ENCODE measurements at places on chromosomes 7 and 10.

DNA sequence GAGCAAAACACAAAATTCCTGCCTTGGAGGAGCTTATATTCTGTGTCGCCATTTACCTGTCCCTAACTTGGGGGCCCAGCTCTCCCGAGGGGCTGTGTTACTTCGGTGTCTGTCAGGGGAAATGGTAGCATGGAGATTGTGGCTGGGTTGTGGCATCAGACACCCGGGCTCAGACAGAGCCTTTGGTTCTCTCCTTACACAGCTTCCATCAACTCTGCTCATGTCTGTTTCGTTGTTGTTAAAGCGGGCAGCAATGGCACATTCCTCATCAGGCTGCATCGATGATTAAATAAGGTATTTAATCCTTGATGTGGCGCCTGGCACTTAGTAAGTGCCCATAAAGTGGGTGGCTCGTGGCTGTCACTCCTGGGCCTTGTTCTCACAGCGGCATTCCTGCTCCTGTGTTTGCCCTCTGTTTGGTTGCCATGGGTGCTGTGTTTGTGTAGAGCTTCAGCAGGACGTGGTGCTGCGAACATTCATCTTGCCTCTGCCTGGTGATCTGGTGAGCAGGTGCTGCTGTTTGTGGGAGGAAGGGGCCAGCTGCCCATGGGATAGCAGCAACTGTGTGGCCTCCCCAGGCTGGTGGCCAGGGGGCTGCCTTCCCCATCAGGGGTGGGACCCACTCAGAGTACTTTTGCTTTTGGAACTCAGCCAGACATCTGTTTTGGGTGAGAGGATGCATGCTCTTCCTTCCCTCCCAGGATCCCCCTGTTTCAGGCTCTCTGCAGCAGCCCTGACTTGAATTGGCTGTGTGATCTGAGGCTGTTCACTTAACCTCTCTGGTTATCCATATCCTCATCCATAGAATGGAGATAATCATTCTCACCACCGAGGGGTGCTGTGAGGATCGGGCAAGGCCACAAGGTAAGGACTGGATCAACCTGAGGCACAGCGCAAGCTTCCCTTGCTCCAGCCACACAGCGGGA is 207.2 kb upstream of the SVIL start:
- peak; percentile 77 for DNase-seq

- DNase-seq: no peak
Measured at GRCh38 chr7:20302891-20303290, 27.8 kb upstream of the ITGB8 start.

- no peak for DNase-seq
Measured at GRCh38 chr7:2405601-2406345, 2.4 kb downstream of the CHST12 start.

- no peak for DNase-seq
Measured at GRCh38 chr10:14838582-14839304, 637 bp downstream of the HSPA14 start.

GRCh38 chr10:4717670-4718069 is 108.3 kb upstream of the AKR1E2 start:
- DNase-seq: no peak

GRCh38 chr10:124703778-124704427 is 40.3 kb downstream of the FAM53B start:
- peak; percentile 87 for DNase-seq

- no peak for DNase-seq
Measured at GRCh38 chr7:12130609-12131008, 80.5 kb upstream of the TMEM106B start.

DNA sequence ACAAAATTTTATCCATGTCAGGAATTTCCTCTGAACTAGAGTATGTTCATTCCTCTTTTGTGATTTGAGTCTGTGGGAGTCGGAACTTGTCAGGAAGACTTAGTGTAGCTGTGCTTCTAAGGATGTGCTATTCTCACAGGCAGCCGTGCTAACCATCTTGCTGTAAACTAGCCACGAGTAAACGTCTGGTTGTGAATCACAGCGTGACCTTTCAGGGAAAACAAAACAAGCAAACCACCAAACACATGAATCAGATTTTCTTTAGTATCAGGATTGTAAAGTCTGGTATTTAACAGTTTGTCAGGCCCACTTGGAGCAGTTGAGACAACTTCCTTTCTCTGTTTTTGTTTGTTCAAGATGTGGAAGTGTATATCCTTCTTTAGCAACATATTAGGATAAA is 32.0 kb downstream of the AUTS2 start:
- peak; percentile 46 for DNase-seq

DNA sequence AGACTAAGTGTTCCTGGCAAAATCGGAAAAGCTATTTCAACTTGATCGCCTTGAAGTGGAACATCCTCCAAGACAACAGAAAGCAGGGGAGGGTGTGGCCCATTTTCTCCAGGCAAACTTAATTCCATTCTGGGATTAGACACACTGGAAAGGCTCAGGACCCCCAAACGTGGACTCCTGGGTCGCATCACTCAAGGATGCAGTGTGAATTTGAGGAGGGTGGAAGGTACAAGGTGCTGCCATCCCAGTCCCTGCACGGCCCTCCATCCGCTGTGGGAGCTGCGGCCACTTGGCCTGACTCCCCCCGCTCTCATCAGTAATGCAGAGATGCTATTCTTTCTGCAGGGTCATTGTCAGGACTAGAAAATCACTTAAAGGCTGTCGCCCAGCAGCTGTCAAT is 2.4 kb downstream of the CNPY1 start:
- DNase-seq: no peak

GRCh38 chr7:123367484-123368122 is 166.8 kb downstream of the IQUB start:
- no peak for DNase-seq

DNA sequence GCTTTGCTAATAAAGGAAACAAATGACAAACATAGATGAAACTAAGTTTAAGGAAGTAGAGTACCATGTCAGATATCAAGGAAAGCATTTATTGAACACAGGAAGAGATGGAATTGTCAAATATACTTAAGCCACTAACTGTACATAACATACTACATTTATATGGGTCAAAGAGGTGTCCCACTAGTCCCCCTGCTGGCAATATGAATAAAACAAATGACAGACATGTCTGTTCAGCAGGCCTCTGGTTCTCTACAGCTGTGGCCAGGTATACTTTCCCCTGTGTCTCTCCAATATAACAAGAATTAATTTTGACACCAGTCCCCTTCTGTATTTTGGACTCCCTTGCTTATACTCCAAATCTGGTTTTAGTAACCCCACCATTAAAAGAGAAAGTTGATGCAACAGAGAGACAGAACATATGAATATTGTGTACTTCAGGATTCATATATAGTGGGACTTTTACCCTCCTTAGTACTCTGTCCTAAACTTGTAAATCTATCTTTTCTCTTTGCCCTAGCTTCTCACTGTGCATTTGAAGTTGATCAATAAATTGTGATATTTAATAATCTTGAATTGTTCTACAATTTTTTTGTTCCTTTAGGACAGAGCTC is 42.9 kb downstream of the CD36 start:
- DNase-seq: no peak

GRCh38 chr7:48074204-48074654 is 14.8 kb upstream of the UPP1 start:
- no peak for DNase-seq

- DNase-seq: peak; percentile 76
Measured at GRCh38 chr7:48084727-48085432, 4.2 kb upstream of the UPP1 start.

- DNase-seq: peak; percentile 42
Measured at GRCh38 chr10:121597504-121598262, 561 bp downstream of the FGFR2 start.

DNA sequence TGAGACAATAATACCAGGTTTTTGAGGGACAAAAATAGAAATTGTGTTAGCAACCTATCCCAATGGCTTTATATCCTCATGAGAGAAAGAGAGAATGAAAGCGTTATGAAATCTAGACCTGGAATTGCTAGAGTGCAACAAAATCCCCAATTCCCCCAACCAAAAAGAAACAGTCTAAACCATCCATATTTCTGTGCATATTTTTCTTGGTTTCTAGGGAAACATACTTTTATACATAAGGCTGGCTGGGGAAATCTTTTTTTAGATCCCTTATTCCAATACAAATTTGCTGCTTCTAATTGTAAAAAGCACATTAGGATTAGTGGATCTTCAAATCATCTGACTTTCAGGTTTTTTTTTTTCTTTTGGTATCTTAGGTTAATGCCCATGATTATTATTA is 277.0 kb upstream of the SEMA3A start:
- DNase-seq: no peak

Measured in uterus (tissue), 4 donors.